ENCODE measurements at places on chromosomes 2 and 18. TPM values are rescaled to one million over a fixed set of nuclear protein-coding genes. Genes with fewer than 3 reads are reported as not detected.

COL4A3 gene
- under 0.01 TPM for total RNA-seq

AOX1 gene
- 16.8 TPM for total RNA-seq

NOSTRIN gene
- 3.1 TPM for total RNA-seq

DNA sequence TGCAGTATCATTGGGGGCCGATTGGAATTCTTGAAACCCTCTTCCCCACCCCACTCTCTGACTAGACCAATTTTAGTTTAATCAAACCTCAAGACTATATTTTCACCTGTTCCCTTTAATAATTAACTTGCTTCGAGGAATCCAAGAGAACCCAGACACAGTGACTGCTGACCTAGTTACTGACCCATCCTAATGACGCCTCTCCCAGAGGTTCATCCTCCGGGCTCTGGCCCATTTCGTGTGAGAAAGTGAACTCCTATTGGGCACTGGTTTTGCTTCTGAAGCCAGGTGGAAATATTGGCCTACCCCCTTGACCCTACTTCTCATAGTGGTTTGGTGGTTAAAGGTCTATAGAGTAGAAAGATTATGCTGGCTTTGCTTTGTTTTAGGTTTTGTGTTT lies 39.9 kb downstream of the RPL37A start:
- DNase-seq, result no peak

- no peak for DNase-seq
Measured at GRCh38 chr18:79047556-79048244, 21.5 kb upstream of the ATP9B start.

- no peak for DNase-seq
Measured at GRCh38 chr2:54468673-54469072, 12.5 kb downstream of the SPTBN1 start.

DNA sequence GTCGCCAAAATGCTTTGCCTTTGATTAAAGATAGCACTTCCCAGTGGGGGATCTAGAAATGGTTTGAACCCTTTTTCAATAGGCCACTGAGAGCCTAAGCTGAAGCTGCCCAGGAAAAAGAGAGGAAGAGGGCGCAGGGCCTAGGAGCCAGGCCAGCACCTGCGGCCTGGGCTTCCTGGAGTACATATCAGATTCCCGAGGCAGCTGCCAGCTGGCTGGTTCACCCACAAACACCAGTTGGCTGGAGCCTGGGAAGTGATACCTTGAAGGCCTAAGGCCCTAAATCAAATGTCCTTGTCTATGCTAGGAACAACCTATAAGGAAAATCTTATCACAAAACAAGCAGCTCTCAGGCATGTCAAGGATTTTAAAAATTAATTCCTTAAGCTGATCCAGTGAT lies 37.1 kb downstream of the ANKRD44 start:
- DNase-seq, result no peak

Data from epithelial cell of proximal tubule (primary cell).